Activated naive CD4-positive, alpha-beta T cell (primary cell): ENCODE measurements at places on chromosomes 13 and 19.

GRCh38 chr19:46357846-46358583, 11.1 kb downstream of the PPP5C start:
- DNase-seq: no peak

DNA sequence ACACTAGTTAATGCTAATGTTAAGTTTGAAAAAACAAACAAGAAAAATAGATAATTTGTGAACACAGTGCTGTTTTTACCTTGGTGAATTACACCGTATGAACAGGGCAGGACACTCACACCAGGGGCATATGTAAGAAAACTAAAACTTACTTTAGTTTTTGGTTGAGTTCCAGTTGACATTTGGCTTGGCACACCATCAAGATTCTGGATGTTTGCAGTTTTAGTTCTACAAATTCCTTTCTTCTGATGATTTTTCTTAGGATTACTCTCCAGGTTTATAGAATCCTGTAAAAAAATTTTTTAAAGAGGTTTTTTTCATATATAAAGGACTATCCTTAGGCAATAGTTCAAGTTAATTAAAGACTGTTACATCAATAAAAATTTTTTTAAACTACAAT, 238.5 kb upstream of the STARD13 start:
- DNase-seq: no peak

- no peak for DNase-seq
Observed at GRCh38 chr13:99363949-99364348, 56.8 kb upstream of the GPR183 start.

- no peak for DNase-seq
Observed at GRCh38 chr13:51364404-51365008, 25.0 kb downstream of the SERPINE3 start.

GRCh38 chr13:48662226-48662625, 8.5 kb downstream of the CYSLTR2 start:
- no peak for DNase-seq

DNA sequence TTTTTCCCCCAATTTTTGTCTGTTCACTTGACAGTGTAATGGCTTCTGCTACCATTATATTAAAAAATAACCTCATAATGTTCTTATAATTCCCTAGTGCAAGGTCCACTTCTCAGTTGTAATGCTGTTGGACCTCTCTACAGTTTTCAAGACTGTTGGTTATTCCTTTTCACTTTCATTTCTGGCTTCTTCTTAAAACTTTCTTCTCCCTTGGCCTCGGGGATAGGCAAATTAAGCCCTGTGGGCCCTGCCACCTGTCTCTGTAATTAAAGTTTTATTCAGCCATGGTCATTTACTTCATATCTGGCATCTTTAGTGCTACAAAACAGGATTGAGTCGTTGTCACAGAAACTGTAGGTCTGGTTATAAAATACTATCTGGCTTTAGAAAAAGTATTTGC, 313.5 kb downstream of the KLF12 start:
- DNase-seq: no peak

DNA sequence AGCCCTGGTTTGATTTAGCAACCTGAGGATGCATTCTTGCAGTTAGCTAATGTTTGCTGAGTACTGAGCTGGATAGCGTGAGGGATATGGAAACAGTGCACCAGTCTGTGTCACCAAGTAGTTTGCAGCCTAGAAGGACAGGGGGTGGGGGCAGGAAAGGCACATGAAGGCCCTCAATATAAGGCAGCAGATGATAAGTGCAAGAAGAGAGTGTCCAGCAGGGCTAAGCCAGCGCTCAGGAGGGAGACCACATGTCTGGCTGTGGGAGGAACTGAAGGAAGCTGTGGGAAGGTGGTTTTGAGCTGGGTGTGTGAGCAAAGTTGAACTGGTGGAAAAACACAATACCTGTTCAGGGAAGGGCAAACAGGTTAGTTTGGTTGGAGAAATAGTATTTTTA, 1.7 kb downstream of the CXCL17 start:
- no peak for DNase-seq

DNA sequence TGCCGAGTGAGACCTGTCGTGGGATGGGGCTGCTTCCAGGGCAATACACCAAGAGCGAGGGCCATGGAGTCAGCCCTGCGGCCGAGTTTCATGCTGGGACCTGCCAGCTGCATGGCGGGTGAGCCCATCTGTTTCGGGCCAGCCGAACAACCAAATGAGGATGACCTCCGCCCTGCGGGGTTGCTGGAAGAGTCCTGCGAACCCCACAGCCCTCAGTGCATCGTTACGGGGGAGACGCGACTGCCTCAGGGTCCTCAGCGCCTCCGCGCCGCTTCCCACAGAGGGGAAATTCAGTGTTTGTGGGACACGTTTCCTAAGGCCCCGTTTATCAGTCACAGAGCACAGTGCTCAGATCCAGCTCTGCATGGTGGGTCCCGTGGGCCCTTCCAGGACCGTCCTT, 22.0 kb downstream of the SLC15A1 start:
- DNase-seq: no peak

- DNase-seq: no peak
Observed at GRCh38 chr13:36076211-36076610, 55.0 kb downstream of the DCLK1 start.
